ENCODE measurements at places on chromosomes 3 and 15. TPM values are rescaled to one million over a fixed set of nuclear protein-coding genes. Genes with fewer than 3 reads are reported as not detected.

Gene PLSCR2
- total RNA-seq, result not detected

Gene KBTBD13
- not detected for total RNA-seq

Gene KCNMB2
- total RNA-seq, result 7.8 TPM

Gene BSN
- total RNA-seq, result 14.3 TPM

Gene NR2E3
- 218 TPM for total RNA-seq

Gene SLC9C1
- 1.5 TPM for total RNA-seq

Gene ESYT3
- total RNA-seq, result 3.6 TPM

Gene GRK7
- 1.3 TPM for total RNA-seq

Gene MKRN2OS
- not detected for total RNA-seq

Gene CRYGS
- 2,965 TPM for total RNA-seq

Gene TMC3
- total RNA-seq, result 0.22 TPM

Gene TMEM207
- total RNA-seq, result not detected

Gene CHRD
- total RNA-seq, result 26.8 TPM

Gene ECE2
- total RNA-seq, result 2.0 TPM

Gene KIF7
- total RNA-seq, result 15.8 TPM

Gene DAZL
- total RNA-seq, result not detected

Gene NOX5
- total RNA-seq, result 0.55 TPM

Gene GALNT15
- 12.4 TPM for total RNA-seq

Gene PLA2G4D
- not detected for total RNA-seq

Gene LEKR1
- total RNA-seq, result 4.5 TPM

Gene ZBTB47
- total RNA-seq, result 22.9 TPM

Gene BFSP2
- total RNA-seq, result 299 TPM

Gene PRICKLE2
- total RNA-seq, result 126 TPM

Gene PARP3
- 10.3 TPM for total RNA-seq

Gene NEO1
- total RNA-seq, result 83.9 TPM

Gene ARPIN
- 28.5 TPM for total RNA-seq

Gene SUSD5
- 3.9 TPM for total RNA-seq

Gene NANOGP8
- total RNA-seq, result not detected

Gene RHOA
- 345 TPM for total RNA-seq

Gene PIF1
- 5.7 TPM for total RNA-seq

Gene PPP1R2
- total RNA-seq, result 67.8 TPM

All from camera-type eye (tissue), 1 donor.